Omental fat pad (tissue), 4 donors: ENCODE measurements at places on chromosomes 1 and 21.

GRCh38 chr1:162197615-162198421 lies 128.3 kb downstream of the NOS1AP start:
- no peak for DNase-seq

- DNase-seq, result no peak
These were observed 277.1 kb upstream of the KAZN start for GRCh38 chr1:14321422-14321821.

DNA sequence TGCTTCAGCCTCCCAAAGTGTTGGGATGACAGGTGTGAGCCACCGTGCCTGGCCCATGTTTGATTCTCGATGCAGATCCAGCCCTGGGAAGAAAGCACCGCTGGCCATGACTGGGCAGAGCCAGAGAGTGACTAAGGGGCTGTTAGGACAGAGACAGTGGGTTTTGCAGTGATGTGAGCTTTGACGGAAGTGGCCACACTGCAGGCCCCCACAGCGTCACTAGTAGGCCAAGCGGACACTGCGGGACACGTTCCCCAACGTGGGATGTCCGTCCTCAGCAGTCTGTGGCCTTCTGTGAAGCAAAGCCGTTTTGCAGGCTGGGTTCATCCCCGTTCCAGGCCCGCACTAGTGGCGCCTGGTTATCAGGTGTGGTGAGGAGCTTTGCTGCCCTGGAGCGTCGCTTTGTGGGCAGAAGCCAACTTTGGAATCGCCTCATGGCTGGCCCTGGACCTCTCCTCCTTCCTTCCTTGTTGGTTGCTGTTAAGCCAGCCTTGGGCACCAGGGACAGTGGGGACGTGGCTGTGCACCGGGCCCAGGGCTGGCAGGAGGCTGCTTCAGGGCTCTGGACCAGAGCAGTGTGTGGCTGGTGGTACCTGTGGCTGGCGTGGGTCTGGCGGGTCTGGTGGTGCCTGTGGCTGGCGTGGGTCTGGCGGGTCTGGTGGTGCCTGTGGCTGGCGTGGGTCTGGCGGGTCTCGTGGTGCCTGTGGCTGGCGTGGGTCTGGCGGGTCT lies 41.2 kb downstream of the SKI start:
- DNase-seq, result no peak

GRCh38 chr1:173168941-173169340 lies 38.2 kb downstream of the TNFSF4 start:
- no peak for DNase-seq

DNA sequence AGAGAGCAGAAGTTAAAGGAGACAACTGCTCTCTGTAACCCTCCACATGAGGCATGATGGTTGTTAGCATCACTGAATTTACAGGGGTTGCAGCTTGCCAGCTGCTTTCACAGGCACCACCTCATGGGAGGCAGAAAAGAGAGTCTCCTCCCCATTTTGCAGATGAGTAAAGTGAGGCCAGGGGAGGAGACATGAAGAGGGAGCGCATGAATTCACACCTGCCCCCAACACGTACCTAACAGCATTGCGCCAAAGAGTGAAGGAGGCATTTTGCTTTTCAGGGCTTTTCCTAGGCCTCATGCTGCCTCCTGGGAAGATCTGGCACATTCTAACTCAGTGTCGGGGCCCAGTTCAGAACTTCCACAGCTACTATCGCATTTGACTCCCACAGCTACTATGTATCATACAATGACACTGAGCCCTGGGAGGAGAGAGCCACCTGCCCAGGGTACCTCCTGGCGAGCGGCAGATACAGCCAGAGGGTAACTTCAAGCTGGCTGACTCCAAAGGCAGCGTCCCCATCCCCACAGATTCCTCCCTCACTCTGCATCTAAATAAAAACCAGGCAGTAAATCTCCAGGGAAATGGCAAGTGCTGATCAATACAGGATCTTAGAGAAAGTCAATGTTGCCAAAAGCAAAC lies 34.0 kb downstream of the GLIS1 start:
- DNase-seq, result no peak

DNA sequence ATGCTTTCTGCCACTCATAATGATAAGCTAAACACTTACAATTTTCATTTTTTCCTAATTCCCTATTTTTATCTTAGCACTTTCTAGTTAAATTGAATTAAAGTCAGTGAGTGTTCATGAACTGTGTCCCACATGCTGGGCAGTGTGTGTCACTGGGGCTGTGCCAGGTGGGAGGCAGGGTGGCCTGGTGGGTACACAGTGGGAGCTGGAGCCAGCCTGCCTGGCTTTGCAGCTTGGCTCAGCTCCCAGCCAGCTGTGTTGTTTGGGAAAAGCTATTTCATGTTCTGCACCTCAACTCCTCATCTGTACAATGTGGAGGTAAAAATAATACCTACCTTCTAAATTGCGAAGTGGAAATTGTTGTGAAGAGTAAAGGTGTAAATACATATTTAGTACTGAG lies 238.4 kb downstream of the PLA2G4A start:
- no peak for DNase-seq

DNA sequence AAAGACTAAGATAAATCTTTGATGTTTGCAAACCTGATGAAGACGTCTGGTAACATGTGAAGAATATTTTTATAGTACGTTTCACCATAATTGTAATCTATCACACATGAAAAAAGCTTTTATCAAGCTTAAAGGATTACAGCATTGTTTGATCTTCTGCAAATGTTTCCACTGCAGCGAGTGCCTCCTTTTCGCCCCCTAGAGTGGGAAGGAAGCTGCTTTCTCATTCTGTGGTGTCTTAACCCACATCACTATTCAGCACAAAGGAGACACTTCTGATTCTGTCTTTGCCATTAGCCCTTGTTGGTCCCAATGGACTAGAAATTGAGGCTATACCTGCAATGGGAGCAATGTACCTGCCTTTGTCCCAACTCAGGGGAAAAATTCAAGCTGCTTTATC lies 46.0 kb upstream of the IL12RB2 start:
- DNase-seq, result no peak

DNA sequence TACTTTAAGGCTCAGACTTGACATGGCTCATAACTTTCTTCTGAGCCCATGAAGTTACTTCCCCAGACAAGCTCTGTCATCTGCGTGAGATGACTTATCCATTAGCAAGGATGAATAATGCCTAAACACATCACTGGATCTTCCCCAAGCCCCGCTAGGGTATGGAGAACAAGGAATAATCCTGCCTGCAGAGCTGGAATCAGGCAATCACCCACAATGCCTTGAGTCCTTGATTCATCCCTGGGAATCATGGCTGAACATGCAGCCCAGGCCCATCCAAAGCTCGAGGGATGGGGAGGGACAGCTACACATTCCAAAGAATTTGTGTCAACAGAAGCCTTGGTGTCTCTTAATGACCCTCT lies 131.7 kb downstream of the PSMG1 start:
- DNase-seq, result no peak

DNA sequence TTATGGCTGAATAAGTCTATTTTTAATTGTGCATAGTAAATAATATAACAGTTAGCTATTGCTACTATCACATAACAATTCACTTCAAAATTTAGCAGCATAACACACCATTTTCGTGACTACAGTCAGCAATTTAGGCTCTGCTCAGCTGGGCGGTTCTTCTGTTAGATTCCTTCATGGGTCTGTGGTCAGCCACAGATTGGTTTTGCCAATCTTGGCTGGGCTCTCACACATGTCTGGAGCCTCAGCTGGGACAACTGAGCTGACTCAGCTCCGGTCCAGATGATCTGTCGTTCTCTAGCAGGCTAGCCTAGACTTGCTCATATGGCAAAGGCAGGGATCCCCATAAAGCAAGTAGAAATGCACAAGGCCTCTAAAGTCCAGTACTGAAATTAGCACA lies 15.1 kb upstream of the CDC42BPA start:
- DNase-seq, result no peak

- DNase-seq, result no peak
These were observed 24.6 kb downstream of the WNT3A start for GRCh38 chr1:228031276-228031995.

DNA sequence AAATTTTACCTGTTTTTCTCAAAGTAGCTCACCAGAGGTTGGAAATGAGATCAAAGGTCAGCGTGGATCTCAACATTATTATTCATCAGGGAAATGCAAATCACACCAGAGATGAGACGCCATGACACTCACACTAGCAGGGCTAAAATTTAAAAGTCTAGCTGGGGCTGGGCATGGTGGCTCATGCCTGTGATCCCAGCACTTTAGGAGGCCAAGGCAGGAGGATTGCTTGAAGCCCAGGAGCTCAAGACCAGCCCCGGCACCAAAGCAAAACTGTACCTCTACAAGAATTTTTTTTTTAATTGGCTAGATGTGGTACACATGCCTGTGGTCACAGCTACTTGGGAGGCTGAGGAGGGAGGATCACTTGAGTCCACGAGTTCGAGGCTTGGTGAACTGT lies 41.4 kb upstream of the PCBP3 start:
- no peak for DNase-seq

DNA sequence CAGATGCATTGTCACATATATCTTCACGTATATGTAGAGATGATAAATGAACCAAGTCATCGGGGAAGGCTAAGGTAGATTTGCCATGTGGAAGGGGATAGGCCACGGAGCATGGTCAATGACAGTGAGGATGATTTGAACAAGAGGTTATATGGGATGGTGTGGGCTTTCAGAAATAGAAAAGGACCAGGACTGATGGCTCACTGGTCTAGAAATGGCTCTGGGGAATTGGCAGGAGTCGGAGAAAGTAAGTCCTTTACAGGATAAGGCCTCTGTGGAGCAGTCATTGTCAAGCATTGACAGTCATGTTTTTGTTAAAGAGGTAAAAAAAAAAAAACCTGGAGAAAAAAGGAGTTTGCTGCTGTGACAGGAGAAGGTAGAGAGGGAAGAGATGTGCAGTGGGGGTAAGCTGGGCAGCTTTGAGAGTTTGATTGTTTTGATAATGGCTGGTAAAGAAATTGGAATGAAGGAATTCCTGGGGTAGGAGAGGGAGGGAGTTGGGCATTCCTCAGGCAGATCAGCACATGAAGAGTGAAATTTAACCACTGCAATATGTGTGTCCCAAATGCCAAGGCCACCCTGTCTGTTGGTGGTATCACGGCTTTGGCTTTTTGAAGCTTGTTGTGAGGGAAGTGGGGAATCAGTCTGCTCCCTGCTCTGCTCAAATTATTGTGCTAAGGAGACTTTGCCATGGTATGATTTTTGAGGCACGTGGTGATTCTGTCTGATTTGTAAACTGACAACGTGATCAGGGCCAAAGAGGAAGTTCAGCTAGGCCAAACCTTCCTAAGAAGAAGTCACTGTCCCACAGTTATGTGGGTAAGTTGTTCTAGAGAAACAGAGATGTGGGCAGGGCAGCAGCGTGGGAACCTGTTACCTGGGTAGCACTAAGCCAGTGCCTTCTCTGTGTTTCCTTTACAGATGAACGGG lies 26.0 kb downstream of the MACF1 start:
- DNase-seq, result no peak

GRCh38 chr21:18603980-18604379 lies 200.4 kb upstream of the TMPRSS15 start:
- DNase-seq, result no peak

DNA sequence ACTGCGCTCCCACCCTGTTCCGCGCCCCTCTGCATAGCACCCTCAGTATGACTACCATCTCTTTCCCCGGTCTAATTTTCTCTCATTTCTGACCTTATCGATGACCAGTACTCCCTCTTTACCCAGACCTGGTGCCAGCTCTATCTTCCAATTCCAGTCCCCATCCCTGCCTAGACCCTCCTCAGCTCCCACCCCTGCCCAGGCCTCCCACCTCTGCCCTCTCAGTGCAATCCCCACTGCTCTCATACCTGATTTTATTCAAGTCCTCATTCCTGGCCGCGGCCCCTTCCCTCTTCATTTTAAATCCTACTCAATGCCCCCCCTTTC lies 1.3 kb downstream of the USP24 start:
- no peak for DNase-seq
